Transverse colon (tissue), 4 donors: ENCODE measurements at places on chromosomes 13 and 19. TPM values are rescaled to one million over a fixed set of nuclear protein-coding genes. Genes with fewer than 3 reads are reported as not detected.

PINLYP gene
- total RNA-seq = 1.1 TPM

ZNF66 gene
- total RNA-seq = 4.1 TPM

ANGPTL8 gene
- total RNA-seq = not detected

NBEA gene
- 9.7 TPM for total RNA-seq

DNA sequence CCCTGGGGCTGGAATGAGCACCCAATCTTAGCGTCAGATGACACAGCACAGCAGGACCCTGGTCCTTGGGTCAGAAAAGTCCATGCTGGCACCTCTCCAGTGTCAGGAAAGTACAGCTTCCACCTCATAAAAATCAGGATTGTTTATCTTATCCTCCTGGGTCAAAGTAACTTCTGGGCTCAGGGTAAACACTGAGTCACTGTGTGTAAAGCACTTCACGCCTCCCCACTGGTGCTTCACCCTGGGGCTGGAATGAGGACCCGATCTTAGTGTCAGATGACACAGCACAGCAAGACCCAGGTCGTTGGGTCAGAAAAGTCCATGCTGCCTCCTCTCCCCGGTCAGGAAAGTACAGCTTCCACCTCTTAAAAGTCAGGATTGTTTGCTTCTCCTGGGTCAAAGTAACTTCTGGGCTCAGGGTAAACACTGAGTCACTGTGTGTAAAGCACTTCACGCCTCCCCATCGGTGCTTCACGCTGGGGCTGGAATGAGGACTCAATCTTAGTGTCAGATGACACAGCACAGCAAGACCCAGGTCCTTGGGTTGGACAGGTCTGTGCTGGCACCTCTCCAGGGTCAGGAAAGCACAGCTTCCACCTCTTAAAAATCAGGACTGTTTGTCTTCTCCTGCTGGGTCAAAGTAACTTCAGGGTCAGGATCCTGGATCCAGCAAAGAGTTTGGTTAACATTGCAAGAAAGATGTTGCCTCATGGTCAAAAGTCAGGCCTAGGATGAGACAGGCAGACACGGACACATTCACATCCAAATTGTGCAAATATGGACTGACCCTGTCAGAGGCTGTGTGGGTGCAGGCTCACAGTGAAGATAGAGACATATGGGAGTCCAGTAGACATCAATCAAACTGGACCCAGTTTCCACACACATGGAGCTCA is 39.2 kb upstream of the CYP2A7 start:
- DNase-seq = peak; percentile 83

DNA sequence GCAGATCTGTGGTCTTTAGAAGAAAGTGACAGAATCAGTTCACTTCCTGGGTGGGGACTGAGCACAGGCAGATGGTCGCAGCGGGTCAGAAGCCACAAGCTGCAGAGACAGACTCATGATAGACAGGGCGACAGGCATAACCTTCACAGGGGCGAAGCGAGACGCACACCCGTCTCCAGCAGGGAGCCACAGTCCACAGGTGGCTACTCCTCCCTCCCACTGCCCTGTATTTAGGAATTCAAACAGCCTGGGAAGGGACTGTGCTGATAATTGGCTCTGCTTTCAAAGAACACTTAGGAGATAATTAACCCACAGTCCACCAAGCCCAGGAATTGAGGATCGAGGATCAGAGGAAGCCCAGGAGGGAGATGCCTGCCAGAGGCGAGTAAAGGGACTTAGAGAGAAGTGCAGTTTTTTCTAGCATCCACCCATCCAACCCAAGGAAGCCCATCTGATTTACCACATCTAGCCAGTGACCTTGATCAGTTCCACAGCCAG is 23.2 kb downstream of the RFX2 start:
- peak; percentile 53 for DNase-seq

- no peak for DNase-seq
These were observed 4.6 kb upstream of the UBL3 start for GRCh38 chr13:29855009-29855408.

DNA sequence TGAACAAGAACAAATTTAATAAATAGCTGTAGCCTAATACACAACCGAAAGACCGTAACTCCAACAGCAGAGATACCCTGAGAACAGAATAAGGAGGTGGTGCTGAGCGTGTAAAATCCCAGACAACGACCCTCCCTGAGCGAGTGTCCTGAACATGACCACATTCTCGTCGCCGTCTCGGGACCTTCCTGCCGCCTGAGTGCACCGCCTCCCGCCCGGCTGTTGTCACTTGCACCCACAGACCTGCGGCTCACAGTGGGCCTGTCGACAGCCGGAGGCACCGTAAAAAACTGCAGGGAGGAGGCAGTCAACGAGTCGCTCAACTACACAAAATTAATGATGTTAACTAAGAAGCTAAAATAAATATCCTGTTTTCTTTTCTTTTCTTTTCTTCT is 35.8 kb upstream of the GRTP1 start:
- no peak for DNase-seq

GRCh38 chr19:18119013-18119716 is 21.6 kb downstream of the MAST3 start:
- peak; percentile 42 for DNase-seq

DNA sequence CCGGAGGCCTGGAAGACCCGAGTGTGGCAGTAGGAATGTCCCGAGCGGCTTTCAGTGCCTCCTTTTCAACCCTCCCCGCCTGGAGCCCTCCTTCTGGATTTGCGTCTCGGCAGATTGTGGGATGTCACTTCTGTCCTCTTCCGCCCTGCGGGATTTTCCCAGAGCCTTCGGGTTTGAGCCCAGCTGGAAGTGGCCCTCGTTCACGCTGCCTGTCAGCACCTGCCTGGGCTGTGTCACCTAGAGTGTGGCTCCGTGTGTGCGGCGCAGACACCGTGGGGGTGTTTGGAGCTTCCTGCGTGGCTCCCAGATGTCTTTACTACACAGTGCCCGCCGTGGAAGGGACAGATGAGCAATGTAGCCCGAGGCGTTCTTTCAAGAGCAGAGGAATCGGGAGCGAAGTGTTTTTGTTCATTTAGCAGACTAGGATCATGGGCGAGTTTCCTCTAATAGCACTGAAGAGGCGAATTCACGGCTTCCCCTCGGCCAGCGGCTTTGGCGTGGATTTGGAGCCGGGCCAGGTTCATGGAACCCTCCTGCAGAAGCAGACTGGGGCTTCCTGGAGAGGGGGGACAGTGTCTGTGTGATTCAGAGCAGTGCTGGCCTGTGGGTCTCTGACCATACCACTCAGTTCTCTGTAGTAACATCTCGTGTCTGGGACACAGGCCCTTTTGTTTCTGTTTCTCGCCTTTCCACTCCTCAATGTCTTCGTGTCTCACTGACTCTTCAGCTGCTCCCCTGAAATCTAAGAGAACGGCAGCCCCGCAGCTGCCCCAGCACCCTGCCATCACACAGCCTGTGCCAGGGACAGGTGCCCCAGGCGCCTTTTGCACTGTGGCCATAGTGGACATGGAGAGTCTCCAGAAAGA is 68.0 kb downstream of the KDM4B start:
- DNase-seq = no peak

GRCh38 chr13:104740641-104741222 is 1674.5 kb upstream of the SLC10A2 start:
- DNase-seq = no peak

- no peak for DNase-seq
These were observed 13.1 kb downstream of the DNM2 start for GRCh38 chr19:10730932-10731331.

GRCh38 chr13:43113603-43114002 is 90.2 kb downstream of the DNAJC15 start:
- no peak for DNase-seq

DNA sequence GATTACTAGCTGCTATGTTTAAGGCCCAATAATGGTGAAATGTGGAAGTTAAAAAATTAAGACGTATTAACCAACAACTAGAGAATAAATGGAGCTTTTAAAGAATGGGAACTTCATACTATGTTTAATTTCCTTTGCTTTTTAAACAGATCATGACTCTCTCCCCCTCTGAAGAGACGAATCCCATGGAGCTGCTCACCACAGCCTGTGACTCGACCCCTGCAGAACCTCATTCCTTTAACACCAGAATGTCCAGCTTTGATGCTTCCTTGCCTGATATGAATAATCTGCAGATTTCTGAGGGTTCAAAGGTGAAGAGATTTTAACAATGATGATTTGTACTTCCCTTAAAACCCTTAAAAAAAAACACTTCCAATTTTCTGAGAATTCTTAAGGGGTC is 53.0 kb downstream of the ZAR1L start:
- DNase-seq = no peak

DNA sequence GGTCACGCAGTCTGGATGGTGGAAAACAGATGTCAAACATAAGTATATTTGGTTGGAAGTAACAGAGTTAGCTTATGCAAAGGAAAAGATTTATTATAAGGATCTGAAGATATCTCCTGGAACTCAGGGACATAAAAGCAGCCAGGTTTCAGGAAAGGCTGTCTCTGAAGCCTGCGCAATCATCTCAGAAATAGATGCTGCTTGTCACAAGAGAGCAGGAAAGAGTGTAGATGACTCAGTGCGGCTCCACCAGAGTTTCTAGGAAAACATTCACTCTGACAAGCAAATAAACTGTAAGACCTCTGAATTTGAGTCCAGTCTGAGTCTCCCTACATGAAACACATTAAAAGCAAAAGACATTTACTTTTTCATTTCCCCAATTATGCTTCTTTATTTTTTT is 220.4 kb upstream of the HTR2A start:
- no peak for DNase-seq

DNA sequence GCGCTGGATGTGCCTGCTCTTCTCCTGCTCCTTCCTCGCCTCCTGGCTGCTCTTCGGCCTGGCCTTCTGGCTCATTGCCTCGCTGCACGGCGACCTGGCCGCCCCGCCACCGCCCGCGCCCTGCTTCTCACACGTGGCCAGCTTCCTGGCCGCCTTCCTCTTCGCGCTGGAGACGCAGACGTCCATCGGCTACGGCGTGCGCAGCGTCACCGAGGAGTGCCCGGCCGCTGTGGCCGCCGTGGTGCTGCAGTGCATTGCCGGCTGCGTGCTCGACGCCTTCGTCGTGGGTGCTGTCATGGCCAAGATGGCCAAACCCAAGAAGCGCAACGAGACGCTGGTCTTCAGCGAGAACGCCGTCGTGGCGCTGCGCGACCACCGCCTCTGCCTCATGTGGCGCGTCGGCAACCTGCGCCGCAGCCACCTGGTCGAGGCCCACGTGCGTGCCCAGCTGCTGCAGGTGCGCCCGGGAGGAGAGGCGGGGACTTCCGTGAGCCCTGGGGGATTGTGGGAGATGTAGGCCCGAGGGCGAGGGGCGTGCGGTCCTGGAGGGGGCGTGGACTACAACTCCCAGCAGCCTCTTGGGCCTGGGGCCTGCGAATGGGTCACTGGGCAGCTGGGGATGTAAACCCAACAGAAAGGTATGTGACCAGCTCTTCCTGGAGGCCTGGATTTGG is 6.7 kb downstream of the KCNJ14 start:
- no peak for DNase-seq

- DNase-seq = no peak
These were observed 278.8 kb downstream of the TSHZ3 start for GRCh38 chr19:31070146-31071065.

DNA sequence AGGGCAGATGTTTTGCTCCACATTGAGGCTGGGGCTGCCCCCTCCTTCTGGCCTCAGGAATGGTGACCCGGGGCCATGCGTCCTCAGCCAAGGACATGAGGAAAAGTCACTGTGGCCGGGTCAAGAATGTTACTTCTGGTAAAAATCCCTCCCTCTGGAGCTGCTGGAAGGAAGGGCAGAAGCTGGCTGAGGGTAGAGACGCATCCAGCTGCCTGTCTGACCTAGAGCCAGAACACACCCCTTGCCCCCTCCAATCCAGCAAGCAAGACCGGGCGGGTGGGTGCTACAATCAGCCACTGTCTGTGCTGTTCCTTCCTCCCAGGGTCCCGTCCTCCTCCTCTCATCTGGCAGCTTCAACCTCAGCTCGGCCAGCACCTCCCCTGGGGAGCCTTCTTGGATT is 59.0 kb downstream of the PTPRS start:
- DNase-seq = peak; percentile 22

- peak; percentile 60 for DNase-seq
These were observed 155.0 kb upstream of the SERP2 start for GRCh38 chr13:44218501-44219240.

GRCh38 chr13:76216729-76217128 is 580.6 kb downstream of the LMO7 start:
- DNase-seq = no peak

DNA sequence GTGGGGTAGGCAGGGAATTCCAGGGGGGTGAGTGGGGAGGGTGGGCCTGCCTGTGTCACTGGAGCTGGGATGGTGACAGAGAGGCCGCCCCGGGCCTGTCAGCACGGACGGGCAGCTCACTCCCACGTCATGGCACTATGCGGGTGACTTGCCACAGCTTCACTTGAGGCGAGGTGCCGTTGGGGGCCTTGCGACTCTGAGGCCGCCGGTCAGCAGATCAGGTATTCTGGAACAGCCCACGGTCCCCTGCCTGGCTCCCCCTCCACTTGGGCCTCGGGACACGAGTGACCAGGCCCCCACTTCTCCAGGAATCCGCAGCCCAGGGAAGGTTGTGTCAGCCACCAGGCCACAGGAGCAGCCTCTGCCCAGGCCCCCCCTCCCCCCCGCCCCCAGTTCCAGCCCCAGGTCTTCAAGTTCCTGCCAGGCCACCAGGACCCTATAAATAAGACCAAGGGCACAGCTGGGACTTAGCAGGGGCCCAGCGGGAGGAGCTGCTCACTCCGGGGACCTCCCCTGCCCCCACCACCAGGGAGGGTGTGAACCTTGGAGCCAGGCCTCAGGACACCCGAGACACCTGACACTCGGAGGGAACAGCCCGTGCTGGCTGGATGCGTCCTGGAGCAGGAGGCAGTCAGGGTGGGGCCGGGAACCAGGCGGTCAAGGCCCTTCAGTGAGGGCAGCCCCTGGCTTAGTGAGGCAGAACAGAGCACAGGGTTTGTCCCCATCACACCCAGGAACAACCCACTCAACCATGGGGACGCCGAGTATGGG is 2.7 kb upstream of the MIDN start:
- DNase-seq = peak; percentile 88
